ENCODE measurements at places on chromosomes 7 and 10. TPM values are rescaled to one million over a fixed set of nuclear protein-coding genes. Genes with fewer than 3 reads are reported as not detected.

AGAP5 gene
- total RNA-seq: 12.4 TPM

HIP1 gene
- 60.5 TPM for total RNA-seq

PRRT4 gene
- 0.30 TPM for total RNA-seq

DNA sequence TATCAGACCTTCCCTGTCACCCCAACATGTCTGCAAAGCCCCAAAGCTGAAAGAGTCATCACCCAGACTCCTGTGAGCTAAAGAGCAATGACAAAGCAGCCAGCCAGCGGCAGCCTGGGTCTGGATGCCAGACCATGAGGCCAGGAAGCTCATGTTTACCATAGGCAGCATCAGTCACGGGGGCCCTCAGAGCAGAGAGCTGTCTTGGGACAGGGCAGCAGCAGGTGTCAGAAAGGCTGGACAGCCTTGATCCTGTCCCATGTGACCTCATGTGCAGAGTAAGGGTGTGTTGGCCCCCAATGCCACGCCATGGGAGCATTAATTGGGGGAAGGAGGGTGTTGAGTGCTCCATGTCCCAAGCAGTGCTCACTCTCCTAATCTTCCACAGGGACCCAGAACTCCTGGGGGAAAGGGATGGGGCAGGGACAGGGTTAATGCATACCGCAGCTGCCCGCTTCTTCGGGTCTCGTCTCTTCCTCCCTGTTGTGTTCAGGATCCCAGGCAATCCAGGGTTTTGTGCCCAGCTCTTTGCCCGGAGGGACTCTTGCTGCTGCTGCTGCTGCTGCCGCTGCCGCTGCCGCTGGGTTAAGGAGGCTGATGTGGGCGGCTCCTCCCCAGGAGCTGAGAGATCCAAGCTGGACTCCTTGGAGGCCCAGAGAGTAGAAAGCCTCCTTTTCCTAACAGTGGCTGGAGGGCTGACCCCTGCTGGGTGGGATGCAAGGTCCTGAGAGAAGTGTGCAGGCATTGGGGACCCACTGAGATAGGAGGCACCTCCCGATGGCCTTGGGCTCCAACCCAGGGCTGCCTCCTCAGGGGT, 7.1 kb downstream of the CCDC201 start:
- DNase-seq: no peak

MMP21 gene
- 3.1 TPM for total RNA-seq

MBL2 gene
- not detected for total RNA-seq

DNA sequence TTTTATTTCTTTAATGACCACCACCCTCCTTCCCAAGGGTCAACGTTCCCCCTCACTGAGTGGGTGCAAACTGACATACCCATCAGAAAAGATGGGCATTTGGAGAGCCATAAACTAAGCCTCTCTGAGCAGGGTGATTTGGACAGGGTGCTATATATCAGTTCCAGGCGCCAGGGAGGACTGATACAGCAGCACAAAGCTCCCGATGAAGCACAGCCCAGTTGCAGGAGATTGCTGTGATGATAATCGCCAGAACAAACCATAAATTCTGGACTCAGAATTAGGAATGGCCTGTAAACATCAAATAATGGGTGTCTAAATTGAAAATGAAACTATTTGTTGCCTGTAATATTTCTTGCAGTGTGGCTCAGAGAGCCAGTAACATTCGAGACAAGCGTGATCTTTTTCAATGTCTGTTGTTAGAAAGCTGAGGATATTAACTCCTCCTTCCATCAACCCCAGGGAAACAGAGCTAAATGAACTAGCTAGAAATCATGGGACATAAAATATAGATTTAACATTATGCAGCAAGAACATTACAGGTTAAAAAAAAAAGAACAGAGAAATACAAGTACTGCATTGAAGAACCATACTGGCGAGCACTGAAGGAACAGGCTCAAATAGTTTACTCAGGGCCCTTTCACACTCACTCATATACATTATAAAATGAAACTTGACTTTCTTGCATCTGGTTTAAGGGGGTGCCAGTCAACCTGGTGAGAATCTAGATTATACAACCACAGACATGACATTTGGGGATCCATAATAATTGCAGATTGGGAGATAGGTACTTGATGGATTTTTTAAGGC, 137.5 kb upstream of the LRRTM3 start:
- no peak for DNase-seq

DNA sequence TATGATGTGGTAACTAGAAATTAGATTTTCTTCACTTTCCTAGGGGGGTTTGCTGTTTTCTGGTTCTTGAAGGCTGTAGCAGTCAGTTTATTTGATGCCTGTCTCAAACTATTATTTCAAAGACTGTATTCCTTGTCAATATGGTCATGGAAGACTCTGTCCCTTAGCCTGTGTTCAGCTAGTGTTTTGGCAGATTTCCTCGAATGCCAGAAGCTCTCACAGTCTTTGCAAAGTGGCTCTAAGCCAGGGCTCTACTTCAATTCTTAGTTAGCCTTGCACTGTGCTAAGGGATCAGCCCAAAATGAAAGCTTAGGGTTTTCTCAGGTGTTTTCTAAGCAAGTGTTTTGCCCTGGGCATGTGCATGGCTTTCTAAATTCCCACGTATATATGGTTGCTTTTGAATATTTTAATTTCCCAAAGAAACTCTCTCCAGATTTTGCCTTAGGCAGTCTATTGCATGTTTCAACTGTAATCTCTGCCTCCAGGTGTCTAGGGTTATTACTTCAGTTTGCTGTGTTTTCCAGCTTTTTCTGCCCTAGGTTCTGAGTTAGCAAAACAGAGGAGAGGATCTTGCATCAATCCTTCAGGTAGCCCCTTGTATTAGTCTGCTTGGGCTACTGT, 7.2 kb upstream of the C1GALT1 start:
- no peak for DNase-seq

EN2 gene
- not detected for total RNA-seq

DNA sequence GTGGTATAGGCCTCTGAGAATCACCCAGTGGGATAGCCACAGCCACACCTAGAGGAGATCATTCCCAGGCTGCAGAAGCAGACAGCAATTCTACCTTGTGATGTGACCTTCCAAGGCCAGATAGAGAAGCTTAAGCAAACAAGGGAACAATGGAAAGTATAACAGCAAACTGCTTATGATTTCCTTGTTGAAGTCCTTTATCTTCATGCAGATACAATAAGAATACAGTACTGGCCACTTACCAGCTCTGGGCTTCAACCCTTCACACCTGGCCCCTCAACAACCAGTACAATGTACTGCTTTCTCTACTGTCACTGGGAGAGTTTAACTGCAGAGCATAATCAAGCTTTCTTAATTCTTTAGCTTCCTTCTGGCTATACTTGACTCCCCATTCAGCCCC, 22.6 kb upstream of the DDX50 start:
- DNase-seq: no peak

All from upper lobe of left lung (tissue), 6 donors.